GM18507 (cell line): ENCODE measurements at places on chromosomes 12 and 14.

DNA sequence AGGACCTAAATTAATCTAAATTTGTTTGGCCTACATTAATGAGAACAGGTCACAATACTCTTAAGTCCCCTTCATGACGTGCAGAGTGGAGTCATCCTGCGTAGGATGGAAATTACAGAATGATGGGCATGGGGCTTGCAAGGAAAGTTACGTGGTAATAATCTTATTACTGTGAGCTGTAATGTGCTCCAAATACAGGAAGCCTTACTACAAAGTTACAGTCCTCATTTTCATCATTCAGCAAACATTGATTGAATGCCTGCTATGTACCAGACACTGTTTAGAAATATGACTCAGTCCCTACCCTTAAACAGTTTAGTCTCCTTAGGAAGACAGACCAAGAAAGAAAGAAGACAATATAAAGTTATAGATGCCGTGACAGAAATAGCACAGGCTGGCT lies 9.4 kb downstream of the HIGD1C start:
- no peak for DNase-seq

DNA sequence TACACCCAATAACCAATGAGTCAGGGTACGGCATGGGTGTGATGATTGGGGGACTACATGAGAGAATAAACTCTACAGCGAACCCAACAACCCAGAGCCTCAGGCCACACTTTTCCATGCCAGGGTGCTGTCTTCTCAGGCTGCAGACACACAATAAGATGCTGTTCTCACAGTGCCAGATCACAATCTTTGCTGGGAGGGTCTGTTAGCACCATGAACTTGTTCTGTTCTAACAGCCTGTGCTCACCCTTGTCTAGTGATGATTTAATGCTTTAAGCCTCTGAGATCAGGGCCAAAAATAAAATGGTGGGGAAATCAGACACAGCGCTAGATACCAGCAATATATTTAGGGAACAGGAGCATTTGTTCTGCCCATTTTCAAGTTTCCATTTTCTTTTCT lies 621.9 kb upstream of the TBX3 start:
- DNase-seq, result no peak

DNA sequence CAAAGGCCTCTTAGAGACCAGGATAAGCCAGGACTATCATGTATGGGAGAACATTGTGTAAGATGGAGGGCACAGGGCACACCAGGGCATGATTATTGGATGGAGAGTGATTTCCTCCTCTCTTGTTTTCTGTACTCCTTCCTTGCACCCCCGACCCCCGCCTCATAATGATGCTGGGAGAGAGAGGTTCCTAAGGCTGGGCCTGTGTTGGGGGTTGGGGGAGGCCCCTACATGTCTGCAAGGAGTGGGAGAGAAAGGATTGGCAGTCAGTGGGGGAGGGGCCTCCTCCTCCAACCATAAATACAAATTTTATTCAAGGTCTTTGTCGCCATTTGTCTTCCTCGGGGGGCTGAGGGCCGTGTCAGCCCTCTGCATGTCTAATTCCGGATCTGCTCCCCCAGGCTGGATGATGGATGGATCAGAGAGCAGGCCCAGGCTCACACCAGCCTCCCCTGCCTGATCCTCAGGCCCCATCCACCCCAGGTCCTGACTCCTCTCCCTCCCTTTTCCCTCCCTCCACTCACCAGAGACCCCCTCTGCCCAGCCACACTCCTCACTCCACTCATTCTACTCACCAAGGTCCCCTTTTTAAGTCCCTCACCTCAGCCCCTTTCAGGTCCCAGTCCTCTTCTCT lies 2.0 kb upstream of the C1QL4 start:
- no peak for DNase-seq

- no peak for DNase-seq
These were observed at the start of gene NINJ2 for GRCh38 chr12:663293-663871. Gene NINJ2, minus strand, starts transcription at chr12:663445. Its CDS starts 85 bp downstream, at chr12:663360.

- DNase-seq, result no peak
These were observed 507 bp downstream of the SPTSSA start for GRCh38 chr14:34461334-34462131.

DNA sequence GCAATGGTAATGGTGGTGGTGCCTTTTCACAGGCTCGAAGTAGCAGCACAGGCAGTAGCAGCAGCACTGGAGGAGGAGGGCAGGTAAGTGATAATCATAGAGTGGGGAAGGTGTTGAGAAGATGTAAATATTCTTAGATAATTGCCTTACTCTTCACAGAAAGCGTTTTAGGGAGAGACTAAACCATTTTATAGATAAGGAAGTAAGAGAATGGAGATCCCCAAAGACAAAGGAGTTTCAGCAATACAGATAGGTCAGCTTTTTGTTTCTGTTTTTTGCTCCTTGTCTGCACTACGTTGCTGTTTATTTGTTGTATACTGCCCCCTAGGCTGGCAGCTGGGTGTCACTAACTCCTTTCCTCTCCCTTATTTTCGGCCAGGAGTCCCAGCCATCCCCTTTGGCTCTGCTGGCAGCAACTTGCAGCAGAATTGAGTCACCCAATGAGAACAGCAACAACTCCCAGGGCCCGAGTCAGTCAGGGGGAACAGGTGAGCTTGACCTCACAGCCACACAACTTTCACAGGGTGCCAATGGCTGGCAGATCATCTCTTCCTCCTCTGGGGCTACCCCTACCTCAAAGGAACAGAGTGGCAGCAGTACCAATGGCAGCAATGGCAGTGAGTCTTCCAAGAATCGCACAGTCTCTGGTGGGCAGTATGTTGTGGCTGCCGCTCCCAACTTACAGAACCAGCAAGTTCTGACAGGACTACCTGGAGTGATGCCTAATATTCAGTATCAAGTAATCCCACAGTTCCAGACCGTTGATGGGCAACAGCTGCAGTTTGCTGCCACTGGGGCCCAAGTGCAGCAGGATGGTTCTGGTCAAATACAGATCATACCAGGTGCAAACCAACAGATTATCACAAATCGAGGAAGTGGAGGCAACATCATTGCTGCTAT lies 2.0 kb downstream of the SP1 start:
- no peak for DNase-seq

DNA sequence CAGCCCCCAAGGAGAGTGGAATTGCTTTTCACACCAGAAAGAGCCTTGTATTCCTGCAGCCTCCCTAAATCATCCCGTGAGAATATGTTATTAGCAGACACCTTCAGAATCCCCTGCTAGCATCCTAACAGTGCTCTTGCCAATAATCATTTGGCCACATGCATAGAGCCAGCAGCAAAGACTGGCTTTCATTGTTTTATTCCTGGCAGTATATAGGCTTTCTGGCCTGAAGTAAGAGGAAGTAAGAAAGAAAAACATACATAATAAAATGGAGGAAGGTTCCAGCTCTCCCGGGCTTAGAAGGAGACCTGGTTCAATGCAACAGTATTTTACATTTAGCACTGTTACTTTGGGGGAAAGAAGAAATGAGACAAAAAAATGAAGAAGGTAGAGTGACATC lies 176.7 kb upstream of the ATF7IP start:
- no peak for DNase-seq

GRCh38 chr14:58783792-58784511 lies 146.2 kb downstream of the DACT1 start:
- no peak for DNase-seq

GRCh38 chr12:62098132-62098531 lies 162.1 kb upstream of the USP15 start:
- DNase-seq, result no peak

DNA sequence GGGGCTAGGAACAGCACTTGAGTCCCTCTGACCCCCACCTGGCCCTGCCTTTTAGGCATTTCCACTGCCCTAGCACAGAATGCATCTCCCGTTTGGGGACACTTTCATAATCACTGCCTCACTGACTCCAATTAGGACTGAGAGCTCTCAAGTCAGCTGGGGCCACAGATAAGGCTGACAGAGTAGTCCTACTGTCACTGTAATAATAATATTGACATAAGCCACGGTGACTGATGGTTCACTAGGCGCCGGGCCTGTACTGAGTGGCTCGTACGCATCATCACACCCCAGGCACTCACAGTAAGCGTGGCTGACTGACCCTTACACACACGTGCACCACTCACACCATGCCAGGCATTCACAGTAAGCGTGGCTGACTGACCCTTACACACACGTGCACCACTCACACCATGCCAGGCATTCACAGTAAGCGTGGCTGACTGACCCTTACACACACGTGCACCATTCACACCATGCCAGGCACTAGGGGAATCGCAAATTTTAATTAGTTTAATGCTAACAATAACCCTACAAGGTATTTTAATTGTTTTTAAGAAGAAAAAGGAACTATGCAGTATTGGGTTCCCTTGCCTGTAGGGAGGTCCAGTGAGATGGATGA lies 87.7 kb downstream of the CHGA start:
- no peak for DNase-seq

GRCh38 chr12:83622205-83622604 lies 935.5 kb downstream of the TMTC2 start:
- no peak for DNase-seq
